ENCODE measurements at places on chromosomes 5 and 9.

DNA sequence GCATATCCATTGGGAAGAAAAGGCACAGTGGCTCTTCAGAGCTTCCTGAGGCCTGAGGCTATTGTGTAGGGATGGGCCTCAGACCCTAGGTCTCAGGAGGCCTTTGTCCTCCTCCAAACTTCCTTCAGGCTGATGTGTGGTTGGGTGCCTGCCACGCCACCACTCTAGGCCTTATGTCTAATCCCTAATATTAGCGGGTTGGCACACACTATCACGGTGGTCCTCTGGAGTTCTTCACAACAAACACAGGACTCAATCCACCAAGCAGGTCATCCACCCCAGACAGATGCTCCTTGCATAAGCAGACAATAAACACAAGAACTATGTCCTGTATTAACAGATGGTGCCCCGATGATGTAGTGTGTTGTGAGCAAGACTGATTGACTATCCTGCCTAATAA is 31.0 kb upstream of the FSTL4 start:
- no peak for DNase-seq

- no peak for DNase-seq
These were observed 29.2 kb downstream of the SUSD1 start for GRCh38 chr9:112145886-112146285.

- no peak for DNase-seq
These were observed 1.6 kb upstream of the PRDM6 start for GRCh38 chr5:123087173-123088030.

- DNase-seq, result no peak
These were observed 117.9 kb upstream of the IRX4 start for GRCh38 chr5:2000591-2000990.
